ENCODE measurements at places on chromosomes 1 and 21.
A peak's percentile ranks its signal among the peaks of the same experiment; 100 is the strongest.

GRCh38 chr1:26038477-26038876 lies 7.4 kb downstream of the SLC30A2 start:
- H3K27ac ChIP-seq, result peak overlapping the region; percentile 67
- H3K4me3 ChIP-seq, result no peak overlapping the region
- no peak for DNase-seq
- H3K4me1 ChIP-seq, result no peaks in the 10 kb centered on the region
- H3K27me3 ChIP-seq, result no peaks in the 10 kb centered on the region
- H3K36me3 ChIP-seq, result no peaks in the 10 kb centered on the region

GRCh38 chr1:112540226-112540794 lies 31.5 kb downstream of the WNT2B start:
- no peak overlapping the region for H3K27ac ChIP-seq
- peaks cover 1% of the 10 kb centered on the region for H3K36me3 ChIP-seq
- H3K4me1 ChIP-seq, result peaks cover 3% of the 10 kb centered on the region

GRCh38 chr1:208534599-208534897 lies 290.4 kb upstream of the PLXNA2 start:
- H3K27me3 ChIP-seq, result no peaks in the 10 kb centered on the region
- H3K27ac ChIP-seq, result no peak overlapping the region
- H3K36me3 ChIP-seq, result no peaks in the 10 kb centered on the region
- no peak overlapping the region for H3K4me3 ChIP-seq

GRCh38 chr21:34509151-34509550 lies 2.9 kb downstream of the KCNE1 start:
- H3K36me3 ChIP-seq, result no peaks in the 10 kb centered on the region
- H3K27me3 ChIP-seq, result no peaks in the 10 kb centered on the region
- DNase-seq, result no peak
- H3K4me3 ChIP-seq, result no peak overlapping the region
- H3K4me1 ChIP-seq, result peaks cover 9% of the 10 kb centered on the region
- no peak overlapping the region for H3K27ac ChIP-seq

GRCh38 chr1:56255516-56256152 lies 323.7 kb downstream of the PLPP3 start:
- H3K27ac ChIP-seq, result no peak overlapping the region
- no peaks in the 10 kb centered on the region for H3K36me3 ChIP-seq
- peaks cover 16% of the 10 kb centered on the region for H3K4me1 ChIP-seq
- peak; percentile 78 for DNase-seq

DNA sequence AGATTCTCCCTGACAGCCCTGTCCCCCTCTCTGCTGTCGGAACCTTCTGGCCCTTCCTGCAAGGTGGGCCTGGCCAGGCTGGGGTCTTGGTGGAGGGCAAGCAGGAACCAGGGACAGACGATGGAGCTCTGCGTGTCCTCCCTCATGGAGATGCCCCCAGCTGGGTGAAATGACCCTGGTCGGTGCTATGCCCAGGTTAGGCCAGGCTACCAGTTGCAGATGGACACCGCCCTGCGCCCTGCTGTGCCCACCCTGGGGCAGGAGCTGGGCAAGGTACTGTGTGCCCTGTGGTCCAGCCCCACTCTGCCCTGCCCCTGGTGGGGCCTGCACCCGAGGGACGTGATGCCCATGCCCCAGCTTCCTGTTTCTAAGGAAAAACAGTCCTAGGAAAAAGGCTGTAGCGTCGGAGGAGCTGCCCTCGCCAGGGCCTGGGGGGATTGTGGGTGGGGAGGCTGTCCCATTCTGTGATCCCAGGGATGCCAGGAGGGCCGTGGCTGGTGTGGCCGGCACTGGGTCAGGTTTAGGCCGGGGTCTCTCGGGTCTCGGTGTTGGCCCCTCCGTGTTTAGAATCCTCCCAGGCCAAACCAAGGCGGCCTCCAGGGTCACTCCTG lies 77.6 kb downstream of the MORN1 start:
- no peak for DNase-seq
- peak overlapping the region; percentile 70 for H3K27ac ChIP-seq
- H3K4me3 ChIP-seq, result no peak overlapping the region
- no peaks in the 10 kb centered on the region for H3K27me3 ChIP-seq
- peaks cover 13% of the 10 kb centered on the region for H3K4me1 ChIP-seq
- H3K36me3 ChIP-seq, result peaks cover 8% of the 10 kb centered on the region

GRCh38 chr1:10514490-10515235 lies 39.9 kb downstream of the PEX14 start:
- no peak overlapping the region for H3K4me3 ChIP-seq
- H3K27me3 ChIP-seq, result no peaks in the 10 kb centered on the region
- no peaks in the 10 kb centered on the region for H3K36me3 ChIP-seq
- DNase-seq, result peak; percentile 47

DNA sequence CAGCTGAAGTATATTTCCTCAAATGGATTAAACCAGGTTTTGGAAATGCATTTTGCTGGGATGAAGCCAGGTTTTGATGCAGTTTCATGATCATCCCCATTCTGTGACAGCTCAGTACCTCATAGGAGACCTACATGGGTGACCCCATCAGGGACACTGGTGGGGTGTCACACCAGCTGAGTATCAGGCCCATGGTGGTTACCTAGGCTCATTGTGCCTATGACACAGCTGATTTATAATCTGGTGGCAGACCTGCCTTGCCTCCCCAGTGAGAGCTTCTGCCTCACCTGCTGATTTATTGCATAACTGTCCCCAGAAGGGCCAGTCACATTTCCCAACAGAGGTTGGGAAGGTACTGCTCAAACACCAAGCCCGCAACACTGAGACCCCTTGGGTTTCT lies 3.8 kb downstream of the NCF2 start:
- H3K36me3 ChIP-seq, result no peaks in the 10 kb centered on the region
- no peak overlapping the region for H3K4me3 ChIP-seq
- no peak overlapping the region for H3K27ac ChIP-seq

DNA sequence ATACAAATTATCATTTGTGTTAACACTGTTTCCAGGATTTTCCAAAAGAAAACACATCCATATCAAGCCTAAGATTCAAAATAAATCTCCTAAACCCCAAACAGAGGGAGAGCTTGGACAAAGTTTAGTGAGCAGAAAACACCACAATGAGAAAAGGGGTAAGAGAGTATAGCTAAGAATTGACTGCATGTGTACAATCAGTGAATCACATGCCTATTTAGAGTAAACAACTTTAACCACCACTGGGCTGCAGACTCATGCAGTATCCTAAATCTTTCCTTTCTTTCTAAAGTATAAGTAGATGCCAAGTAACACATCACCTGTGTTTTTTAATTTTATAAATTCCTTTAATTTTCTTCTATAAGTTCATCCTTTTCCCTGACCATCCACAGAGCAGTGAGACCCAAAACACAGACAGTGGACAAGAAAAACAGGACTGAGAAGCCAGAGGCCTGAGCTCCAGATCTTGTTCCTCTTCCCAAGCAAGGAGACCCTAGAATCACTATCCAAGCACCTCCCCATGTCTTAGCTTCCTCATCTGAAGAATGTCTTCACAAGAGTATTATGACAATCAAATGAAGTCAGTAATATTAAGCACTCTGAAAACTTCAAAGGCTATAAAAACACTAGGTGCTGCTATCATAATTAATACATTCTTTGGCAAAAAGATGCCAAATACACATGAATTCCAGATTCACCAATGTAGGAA lies 93.1 kb downstream of the VAV3 start:
- H3K4me1 ChIP-seq, result peaks cover 1% of the 10 kb centered on the region
- H3K27ac ChIP-seq, result no peak overlapping the region
- no peak overlapping the region for H3K4me3 ChIP-seq

DNA sequence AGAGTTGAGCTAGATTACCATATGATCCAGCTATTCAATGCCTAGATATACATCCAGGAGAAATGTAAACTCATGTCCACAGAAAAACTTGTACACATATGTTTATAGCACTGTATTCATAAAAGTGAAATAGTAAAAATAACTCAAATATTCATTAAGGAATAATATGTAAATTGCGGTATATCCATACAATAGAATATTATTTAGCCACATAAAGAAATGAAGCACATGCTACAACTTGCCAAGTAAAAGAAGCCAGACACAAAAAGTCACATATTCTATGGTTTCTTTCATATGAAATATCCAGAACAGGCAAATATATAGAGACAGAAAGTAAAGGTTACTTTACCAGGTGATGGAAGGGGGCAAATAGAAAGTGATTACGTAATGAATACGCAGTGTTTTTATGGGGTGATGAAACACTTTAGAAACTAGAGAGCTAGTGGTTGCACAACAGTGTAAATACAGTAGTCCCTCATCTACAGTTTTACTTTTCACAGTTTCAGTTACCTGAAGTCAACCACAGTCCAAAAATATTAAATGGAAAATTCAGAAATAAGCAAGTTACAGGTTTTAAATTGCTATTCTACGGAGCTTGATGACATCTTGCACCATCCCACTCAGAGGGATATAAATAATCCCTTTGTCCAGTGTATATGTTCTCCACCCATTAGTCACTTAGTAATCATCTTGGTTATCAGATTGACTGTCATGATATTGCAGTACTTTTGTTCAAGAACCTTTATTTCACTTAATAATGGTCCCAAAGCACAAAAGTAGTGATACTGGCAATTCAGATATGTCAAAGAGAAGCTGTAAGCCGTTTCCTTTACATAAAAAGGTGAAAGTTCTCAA lies 62.3 kb downstream of the ZNF644 start:
- no peak for DNase-seq
- H3K36me3 ChIP-seq, result peaks cover 2% of the 10 kb centered on the region
- no peak overlapping the region for H3K27ac ChIP-seq
- no peak overlapping the region for H3K4me3 ChIP-seq
- no peaks in the 10 kb centered on the region for H3K27me3 ChIP-seq

GRCh38 chr1:209109001-209109785 lies 474.3 kb upstream of the CAMK1G start:
- H3K4me3 ChIP-seq, result no peak overlapping the region
- H3K4me1 ChIP-seq, result no peaks in the 10 kb centered on the region
- H3K27ac ChIP-seq, result no peak overlapping the region
- H3K27me3 ChIP-seq, result no peaks in the 10 kb centered on the region
- no peaks in the 10 kb centered on the region for H3K36me3 ChIP-seq

DNA sequence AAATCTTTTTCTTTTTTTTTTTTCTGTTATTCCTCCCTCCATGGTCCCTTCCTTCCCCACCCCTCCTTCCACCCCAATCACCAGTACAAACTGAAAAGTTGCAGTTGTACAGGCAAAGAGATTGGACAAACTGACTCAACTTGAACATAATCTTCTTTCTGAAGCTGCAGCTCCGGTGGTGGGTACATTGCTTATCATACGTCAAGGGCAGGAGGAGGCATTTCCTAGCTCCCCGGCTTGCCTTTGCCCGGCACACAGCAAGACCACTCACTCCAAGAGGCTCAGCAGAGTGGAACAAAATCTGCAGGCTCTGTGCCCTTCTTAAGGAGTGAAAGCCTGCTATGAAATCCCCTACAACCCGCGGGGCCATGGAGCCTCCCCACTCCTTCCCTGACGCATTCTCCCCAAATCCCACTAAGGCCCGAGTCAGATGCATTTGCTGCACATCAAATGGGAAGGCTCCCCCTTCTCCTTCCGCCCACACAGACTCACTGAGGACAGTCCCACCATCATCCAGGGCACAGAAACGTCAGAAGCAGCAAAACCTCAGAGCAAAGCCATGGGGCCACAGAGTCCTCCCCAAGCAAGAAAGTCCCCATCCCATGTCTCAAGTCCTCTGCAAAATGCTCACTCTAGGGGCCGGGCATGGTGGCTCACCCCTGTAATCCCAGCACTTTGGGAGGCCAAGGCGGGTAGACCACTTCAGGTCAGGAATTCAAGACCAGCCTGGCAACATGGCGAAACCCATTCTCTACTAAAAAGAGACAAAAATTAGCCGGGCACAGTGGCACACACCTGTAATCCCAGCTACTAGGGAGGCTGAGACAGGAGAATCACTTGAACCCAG lies 45.9 kb downstream of the SYF2 start:
- no peaks in the 10 kb centered on the region for H3K36me3 ChIP-seq
- H3K27me3 ChIP-seq, result no peaks in the 10 kb centered on the region
- H3K4me1 ChIP-seq, result peaks cover 15% of the 10 kb centered on the region
- no peak overlapping the region for H3K27ac ChIP-seq
- peak; percentile 54 for DNase-seq
- no peak overlapping the region for H3K4me3 ChIP-seq

DNA sequence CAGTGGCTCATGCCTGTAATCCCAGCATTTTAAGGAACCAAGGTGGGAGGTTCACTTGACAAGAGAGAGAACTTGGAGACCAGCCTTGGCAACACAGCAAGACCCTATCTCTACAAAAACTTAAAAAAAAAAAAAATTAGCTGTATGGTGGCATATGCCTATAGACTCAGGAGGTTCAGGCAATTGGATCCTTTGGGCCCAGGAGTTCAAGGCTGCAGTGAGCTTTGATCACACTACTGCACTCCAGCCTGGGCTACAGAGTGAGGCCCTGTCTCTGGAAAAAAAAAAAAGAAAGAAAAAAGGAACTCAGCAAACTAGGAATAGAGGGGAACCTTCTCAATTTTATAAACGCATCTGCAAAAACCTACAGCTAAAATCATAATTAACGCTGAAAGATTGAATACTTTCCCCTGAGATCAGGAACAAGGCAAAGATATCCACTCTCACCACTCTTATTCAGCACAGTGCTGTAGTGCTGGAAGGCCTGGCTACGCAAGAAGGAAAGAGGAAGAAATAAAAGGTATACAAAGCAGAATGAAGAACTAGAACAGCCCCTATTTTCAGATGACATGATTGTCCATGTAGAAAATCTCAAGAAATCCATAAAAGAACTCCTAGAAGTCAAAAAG lies 21.6 kb downstream of the HSF2BP start:
- no peak for DNase-seq
- H3K27ac ChIP-seq, result no peak overlapping the region
- no peaks in the 10 kb centered on the region for H3K36me3 ChIP-seq
- peaks cover 4% of the 10 kb centered on the region for H3K4me1 ChIP-seq

DNA sequence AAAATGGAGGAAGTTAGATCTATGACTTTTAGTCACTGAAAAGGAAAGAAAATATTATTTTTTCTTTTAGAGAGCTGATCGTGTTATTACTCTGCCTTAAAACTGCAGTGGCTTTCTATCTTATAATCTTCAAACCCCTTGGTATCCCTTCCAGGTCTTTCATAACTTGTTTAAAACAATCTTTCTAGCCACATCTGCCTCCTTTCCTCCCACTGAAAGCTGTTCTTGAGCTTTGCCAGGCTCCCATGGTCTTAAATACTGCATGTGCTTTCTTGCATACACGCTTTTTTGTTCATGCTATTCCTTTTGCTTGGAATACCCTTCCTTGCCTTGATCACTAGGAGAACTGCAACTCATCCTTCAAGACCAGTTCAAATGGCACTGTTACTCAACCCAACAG lies 65.9 kb upstream of the GADD45A start:
- H3K4me1 ChIP-seq, result no peaks in the 10 kb centered on the region
- DNase-seq, result peak; percentile 45
- H3K27ac ChIP-seq, result no peak overlapping the region
- no peaks in the 10 kb centered on the region for H3K36me3 ChIP-seq
- no peaks in the 10 kb centered on the region for H3K27me3 ChIP-seq

DNA sequence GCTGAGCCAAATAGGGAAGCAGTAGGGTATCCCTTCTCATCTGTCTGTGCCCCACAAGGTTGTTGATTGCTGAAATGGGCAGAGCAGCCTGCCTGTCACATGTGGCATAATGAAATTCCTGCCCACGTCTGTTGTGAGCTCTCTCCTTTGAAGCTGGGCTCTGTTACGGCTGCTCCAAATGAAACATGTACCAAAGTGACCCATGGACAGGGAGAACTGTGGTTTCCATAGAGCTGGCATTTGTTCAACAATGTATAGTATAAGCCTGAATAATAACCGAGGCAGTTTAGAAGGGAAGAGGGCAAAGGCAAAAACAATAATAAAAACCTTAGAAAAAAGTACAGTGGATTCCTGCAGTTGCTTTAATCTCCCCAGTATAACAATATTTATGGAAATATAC lies 149.7 kb downstream of the LYPLAL1 start:
- H3K36me3 ChIP-seq, result no peaks in the 10 kb centered on the region
- H3K27ac ChIP-seq, result no peak overlapping the region
- peak; percentile 29 for DNase-seq
- H3K4me3 ChIP-seq, result no peak overlapping the region
- no peaks in the 10 kb centered on the region for H3K4me1 ChIP-seq
